ENCODE measurements at places on chromosomes 4 and X. TPM values are rescaled to one million over a fixed set of nuclear protein-coding genes. Genes with fewer than 3 reads are reported as not detected.

DNA sequence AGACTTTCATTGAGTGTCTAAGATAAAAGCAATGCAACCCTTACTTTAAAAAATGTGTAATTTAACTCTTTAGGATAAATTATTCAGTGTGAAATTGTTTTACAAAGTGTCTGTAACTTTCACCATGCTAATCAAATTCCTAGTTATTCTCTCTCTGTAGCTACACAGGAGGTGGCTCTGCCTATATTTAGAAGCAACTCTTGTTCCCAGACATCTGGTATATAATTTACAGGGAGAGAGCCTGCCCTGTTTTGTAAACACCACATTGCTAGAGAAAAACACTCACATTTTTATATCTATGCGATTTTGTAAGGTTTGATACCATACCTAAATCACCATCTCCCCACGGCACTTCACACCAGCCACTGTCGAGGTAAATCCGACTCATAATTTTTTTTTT lies 35.5 kb upstream of the SPATA4 start:
- DNase-seq, result no peak

DNA sequence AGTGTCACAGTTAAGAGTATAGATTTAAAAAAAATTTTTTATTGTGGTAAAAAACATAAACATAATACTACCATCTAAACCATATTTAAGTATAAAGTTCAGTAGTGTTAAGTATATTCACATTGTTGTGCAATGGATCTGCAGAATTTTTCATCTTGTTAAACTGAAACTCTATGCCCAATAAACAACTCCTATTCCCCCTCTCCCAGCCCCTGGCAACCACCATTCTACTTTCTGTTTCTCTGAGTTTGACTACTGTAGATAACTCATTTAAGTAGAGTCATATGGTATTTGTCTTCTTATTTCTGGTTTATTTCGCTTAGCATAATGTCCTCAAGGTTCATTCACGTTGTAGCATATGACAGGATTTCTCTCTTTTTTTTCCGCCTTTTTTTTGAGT lies 112.4 kb downstream of the PTTG2 start:
- no peak for DNase-seq

- DNase-seq, result no peak
Observed at GRCh38 chr4:46979726-46980125, 13.7 kb downstream of the GABRA4 start.

- no peak for DNase-seq
Observed at GRCh38 chr4:60934566-60935295, 265.4 kb upstream of the ADGRL3 start.

- DNase-seq, result no peak
Observed at GRCh38 chrX:2370456-2370855, 130.3 kb downstream of the DHRSX start.

Gene PAGE2
- total RNA-seq, result not detected

Gene FAM3A
- 57.1 TPM for total RNA-seq

DNA sequence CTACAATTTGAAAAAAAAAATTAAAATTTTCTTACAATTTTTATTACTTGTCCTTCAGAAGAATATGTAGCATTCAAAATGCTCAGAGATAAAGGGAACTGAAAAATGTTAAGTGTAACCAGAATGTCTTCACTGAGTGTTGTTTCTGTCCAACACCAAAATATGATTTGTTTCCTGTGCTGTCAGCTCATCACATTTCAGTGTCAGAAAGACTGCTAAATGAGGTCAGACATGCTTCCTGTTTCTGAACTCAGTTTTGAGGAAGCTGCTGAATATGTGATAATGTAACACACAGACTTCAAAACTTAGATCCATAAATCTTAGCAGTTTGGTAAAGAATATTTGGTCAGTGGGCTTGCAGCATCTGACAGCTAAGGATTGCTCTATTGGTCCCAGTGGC lies 1849.7 kb downstream of the PCDH7 start:
- no peak for DNase-seq

- no peak for DNase-seq
Observed at GRCh38 chr4:74930162-74930561, 2.8 kb upstream of the PARM1 start.

DNA sequence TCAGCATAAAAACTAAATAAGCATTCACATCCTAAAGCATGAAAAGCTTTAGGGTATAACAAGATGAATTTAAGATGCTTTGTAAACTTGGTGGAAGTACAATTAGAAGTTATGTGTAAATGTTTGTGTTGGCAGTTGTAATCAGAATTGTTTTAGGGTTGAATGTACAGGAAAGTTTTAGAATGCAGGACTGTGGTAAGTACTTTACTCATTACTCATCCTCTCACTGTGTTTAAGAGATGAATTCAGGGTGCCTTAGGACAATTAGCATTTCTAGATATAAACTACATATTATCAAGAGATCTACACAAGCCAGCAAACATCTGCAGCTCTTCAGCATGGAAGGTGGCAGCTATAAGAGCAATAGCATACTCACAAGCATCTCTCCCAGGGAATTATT lies 77.5 kb upstream of the ELOVL6 start:
- no peak for DNase-seq

DNA sequence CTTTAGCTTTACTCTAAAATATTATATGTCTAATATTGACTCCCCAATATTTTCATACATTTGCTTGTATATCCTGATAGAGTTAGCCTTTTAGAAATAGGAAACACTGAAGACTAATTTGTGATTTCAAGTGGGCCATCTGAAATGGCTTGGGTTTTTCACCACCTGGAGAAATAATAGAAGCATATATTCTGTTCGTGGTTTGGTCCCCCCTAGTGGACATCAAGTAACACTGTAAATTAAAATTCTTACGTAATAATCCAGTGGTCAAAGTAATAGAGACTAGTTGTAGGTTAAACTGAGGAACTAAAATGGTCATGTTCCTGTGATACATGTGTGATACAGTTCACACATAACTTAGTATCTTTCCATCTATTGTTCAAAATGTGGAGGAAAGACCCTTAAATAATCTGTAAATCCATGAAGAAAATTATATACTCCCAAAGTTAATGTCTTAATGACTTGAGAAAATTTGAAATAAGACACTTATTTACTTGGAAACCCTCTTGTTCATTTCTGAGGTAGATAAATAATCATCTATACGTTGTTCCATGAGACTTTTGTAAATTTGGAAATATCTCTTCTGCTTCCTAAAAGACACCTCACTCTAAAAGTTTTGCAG lies 79.8 kb upstream of the SMARCAD1 start:
- DNase-seq, result peak; percentile 49

- no peak for DNase-seq
Observed at GRCh38 chr4:101528526-101528925, 181.2 kb upstream of the PPP3CA start.

Gene FGB
- not detected for total RNA-seq

DNA sequence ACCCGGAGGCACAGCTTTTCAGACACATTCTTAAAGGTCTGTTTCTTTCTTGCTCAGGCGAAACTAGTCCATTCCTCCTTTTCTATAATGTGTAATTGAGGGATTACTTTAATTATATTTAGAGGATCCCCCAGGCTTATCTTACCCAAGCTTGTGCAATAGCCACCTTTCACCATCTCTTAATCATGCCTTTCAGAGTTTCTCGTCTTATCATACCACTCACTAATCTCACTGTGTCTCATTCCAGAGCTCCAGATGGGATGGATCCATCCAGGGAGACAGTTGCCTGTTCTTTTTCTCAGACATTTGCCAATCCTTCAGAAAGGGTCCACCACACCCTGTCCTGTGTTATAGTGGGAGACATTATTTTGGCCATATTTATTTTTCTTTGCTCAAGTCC lies 12.5 kb downstream of the SPARCL1 start:
- DNase-seq, result no peak

Gene HAND2
- total RNA-seq, result 0.11 TPM

GRCh38 chrX:68936126-68936525 lies 107.3 kb downstream of the EFNB1 start:
- no peak for DNase-seq

GRCh38 chr4:129254126-129254525 lies 158.2 kb downstream of the C4orf33 start:
- DNase-seq, result no peak

DNA sequence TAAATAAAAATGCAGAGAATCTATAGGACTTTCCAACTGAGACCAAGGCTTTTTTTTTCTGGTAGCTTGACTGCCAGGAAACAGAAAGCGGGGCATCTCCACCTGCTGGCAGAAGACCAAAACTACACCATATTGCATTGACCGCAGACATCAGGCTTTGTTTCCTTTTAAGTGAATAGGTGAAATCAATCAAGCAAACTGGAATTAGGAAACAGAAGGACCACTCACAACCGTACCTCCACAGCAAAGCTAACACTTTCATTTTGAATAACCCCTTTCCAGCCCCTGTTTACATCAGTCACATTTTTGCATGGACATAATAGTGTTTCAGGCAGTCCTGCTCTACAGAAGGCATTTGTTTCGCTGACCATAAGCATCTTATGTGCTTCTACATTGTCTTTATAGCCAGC lies 218.2 kb downstream of the IDS start:
- DNase-seq, result peak; percentile 56

- no peak for DNase-seq
Observed at GRCh38 chr4:108327642-108328382, 159.1 kb upstream of the LEF1 start.

Gene XAGE2
- total RNA-seq, result not detected

- DNase-seq, result no peak
Observed at GRCh38 chr4:81527115-81527514, 55.4 kb upstream of the RASGEF1B start.

Gene MSX1
- total RNA-seq, result 15.1 TPM

GRCh38 chr4:114864060-114864459 lies 249.4 kb downstream of the NDST4 start:
- DNase-seq, result no peak

GRCh38 chrX:155035688-155036087 lies 9.0 kb downstream of the FUNDC2 start:
- no peak for DNase-seq

- peak; percentile 28 for DNase-seq
Observed at GRCh38 chr4:83413676-83414075, 41.9 kb downstream of the HELQ start.

DNA sequence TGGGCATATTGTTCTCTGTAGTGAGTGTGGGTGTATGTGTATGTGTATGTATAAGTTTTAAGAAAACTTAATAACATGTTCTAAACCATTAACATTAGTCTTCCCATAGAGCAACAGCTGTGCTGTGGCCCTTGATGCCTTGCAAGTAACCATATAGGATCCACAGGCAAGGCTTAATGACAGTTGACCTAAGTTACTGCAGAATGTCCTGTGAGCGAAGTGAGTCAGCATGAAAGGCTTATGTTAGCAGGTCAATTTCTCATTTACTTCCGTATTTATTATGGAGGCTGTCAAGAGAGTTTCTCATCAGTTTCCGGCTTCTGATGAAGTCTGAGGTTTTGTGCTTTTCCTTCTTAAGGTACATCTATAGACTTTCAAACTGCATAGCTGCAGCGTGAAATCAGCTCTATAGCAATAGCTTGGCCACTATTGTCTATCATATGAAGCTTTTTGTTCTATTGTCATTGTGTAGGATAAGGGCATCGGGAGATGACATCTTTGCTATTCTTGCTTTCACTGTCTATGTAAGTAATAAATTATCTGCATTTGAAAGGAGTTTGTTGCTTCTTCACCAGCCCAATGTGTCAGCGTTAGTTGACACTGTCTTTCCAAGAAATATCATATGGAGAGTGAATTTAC lies 1153.4 kb upstream of the AGA start:
- DNase-seq, result no peak

DNA sequence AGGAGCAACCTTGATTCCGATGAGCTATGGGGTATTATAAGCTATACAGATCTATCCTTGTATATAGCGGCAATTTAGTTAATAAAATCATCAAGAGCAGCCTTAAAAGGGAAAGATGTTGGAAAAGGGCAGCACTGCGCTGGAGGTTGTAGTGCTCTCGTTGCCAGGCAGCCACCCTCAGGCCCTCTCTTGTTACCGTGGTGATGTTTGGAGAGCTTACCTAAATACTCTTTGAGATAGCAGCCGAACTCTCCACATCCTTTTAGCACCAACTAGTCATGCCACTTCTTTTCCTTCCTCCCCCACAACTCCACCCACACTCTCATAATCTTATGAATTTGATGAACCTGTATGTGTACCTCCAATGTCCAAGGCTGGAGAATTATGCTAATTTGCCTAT lies 3.8 kb upstream of the RADX start:
- DNase-seq, result no peak

Gene RHOXF2
- total RNA-seq, result not detected

Gene FAM9C
- total RNA-seq, result 6.3 TPM

Gene UGT2B11
- not detected for total RNA-seq

DNA sequence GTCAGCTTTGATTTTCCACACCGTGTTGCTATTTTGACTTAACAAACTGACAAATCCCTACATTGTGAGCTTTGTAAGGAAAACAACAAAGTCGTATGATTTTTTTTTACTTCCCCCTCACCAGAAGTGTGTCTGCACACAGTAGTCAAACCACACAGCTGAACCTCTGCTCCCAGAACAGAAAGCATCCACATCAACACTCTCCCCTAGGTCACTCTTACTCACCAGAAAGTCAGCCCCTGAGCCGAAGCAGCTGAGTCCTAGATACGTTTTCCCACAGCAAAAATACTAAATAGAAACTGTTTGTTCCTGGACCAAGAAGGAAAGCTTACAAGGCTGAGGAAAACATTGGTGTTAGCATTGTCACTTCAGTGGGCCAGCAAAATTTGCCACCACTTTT lies 305.7 kb downstream of the DHX15 start:
- peak; percentile 43 for DNase-seq

GRCh38 chr4:44679060-44679459 lies 840 bp downstream of the GUF1 start:
- DNase-seq, result no peak

DNA sequence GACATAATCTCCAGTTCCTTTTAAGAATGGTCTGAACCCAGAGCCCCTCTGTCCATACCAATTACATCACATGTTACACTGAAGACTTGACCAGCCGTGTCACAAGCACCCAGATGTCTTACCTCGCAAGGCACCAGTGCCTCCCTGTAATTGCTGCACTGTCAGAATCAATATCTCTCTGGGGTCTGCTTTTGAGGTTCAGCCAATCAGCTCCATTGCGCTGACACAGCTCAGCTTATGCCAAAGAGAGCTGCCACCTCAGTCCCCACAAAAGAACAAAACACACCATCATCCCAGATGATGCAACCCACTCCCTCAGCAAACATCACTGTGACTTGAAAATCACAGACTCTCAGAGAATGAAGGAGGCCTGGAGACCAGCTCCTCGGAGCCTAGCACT lies 82.5 kb upstream of the SORBS2 start:
- no peak for DNase-seq

DNA sequence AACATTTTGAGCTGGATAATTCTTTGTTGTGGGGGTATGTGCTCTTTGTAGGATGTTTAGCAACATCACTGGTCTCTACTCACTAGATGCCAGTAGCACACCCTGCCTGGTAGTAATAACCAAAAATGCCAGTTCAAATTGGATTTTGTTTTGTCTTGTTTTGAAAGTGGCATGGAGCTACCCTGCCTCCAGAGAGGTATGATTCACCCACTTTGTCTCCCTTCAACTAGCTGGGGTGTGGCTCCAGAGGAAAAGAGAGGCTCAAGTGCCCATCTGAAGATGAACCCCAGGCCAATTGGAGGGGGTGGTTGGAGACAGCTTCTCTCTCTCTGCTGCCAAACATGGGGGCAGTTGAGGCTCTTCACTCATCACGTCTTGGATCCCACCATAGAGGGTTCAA lies 34.5 kb downstream of the NIPAL1 start:
- no peak for DNase-seq
